ENCODE measurements at places on chromosomes 16 and 17.

GRCh38 chr16:68289202-68289601, 21.5 kb downstream of the SLC7A6OS start:
- no peak for DNase-seq

DNA sequence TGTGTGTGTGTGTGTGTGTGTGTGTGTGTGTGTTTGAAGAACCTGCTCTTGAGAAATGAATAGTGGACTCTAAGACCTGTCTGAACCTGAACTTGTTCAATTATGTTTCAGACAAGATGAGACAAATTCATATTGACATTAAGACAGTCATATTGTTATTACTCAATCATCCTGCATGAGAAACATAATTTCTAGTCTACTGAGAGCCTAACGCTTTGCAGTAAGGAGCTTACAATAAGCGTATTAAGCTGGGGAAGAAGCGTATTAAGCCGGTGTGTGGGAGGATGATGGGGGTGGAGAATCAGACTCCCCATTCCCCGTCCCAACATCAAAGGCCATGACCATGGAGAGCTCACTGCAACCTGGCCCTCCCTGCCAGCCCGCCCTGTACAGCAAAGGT, 22.4 kb upstream of the MNT start:
- no peak for DNase-seq

GRCh38 chr17:67689534-67690177, 28.1 kb upstream of the NOL11 start:
- DNase-seq: peak; percentile 83

GRCh38 chr16:14528306-14528705, 101.8 kb downstream of the PARN start:
- no peak for DNase-seq

- no peak for DNase-seq
Observed at GRCh38 chr16:16857603-16858283, 478.8 kb downstream of the NPIPA7 start.

- no peak for DNase-seq
Observed at GRCh38 chr17:62105357-62105756, 40.3 kb upstream of the MED13 start.

DNA sequence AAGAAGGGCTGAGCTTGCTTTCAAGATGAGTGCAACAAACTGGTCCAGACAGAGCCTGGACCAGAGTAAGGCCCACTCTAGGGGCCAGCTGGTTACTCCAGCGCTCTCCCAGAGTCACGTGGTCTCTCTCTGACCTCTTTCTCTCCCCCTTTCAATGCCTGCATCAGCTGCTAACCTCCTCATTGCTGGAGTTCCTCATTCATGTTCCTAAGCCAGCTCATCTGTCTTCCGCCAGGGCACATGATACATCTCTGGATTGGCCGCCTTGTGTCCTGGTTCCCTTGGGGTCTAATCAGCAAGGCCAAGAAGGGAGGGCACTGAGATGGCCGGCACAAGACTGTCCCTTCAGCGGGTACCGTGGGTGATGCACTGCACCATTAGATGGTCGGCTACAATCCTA, 26.9 kb upstream of the ZFP90 start:
- no peak for DNase-seq

DNA sequence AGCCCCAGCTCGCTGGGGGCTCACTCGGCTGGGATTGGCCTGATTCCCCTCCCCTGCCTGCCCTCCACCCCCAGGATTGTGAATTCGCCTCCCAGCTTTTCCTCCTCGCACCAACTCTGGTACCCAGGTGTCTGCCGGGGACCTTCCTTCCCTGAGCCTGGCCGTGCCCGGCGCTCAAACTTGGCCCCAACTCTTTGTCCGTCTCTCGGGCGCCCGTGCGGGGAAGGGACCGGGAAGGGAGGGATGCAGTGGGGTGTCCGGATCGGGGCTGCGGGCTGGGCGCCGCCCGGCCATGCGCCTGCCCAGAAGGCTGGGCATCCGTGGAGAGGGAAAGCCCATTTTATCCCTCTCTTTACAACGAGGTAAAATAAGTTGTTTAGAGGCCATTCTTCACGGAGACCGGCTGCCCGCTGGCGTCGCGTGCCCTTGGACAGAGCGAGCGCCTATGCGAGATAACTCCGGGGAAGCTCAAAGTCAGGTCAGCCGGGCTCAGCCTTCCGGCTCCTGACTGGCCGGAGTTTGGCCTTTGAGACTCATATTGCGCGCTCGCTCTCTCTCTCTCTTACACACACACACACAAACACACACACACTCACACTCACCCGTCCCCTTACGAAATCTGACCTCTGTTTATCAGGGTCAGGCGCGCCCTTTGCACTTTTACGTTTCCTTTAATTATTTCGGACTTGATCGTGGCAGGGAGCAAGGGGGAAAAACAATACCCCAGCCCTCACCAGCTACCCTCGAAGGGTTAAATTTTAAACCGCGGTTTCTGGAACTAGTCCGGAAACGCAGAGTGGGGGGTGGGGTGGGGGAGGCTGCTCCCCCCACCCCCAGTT, 774 bp upstream of the MAF start:
- DNase-seq: no peak

DNA sequence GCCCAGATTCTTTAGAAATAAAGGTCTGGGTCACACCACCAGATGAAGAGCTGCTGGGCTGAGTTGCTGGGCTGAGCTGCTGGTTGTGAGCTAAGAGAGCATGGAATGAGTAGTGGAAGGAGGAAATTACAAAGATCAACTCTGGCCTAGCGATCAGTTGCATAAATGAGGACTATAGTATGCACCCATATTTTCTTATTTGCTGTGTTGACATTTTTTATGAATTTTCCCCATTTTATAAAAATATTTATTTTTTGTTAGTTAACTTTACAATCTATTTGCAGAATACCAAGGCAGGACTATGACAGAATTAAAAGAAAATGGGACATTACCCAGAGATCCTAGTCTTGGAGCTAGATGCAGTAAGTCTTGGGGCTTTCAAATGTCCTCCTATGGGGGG, 23.6 kb upstream of the SLC13A2 start:
- DNase-seq: no peak

GRCh38 chr17:79504181-79504605, 106.7 kb downstream of the RBFOX3 start:
- no peak for DNase-seq

GRCh38 chr16:87791295-87792204, 25.8 kb upstream of the KLHDC4 start:
- no peak for DNase-seq

GRCh38 chr17:35374766-35375344, 1.4 kb upstream of the SLFN11 start:
- no peak for DNase-seq

All from NCI-H2107 (cell line).